Hematopoietic multipotent progenitor cell treated with erythropoietin and hydrocortisone succinate and interleukin-3 and kit ligand, for 8 days (in vitro differentiated cells): ENCODE measurements at places on chromosomes 11 and 22.

DNA sequence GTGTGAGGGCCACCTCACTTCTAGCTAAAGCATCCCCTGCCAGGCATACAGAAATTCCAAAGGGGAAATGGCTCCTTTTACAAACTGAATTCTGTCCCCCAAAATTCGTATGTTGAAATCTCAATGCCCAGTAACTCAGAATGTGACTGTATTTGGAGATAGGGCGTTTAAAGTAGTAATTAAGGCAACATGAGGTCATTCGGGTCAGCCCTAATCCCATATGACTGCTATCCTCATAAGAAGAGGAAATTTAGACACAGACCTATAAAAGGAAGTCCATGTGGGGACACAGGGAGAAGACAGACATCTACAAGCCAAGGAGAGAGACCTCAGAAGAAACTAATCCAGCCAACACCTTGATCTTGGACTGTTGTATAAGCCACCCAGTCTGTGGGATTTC lies 119.1 kb downstream of the CHST1 start:
- DNase-seq: no peak

DNA sequence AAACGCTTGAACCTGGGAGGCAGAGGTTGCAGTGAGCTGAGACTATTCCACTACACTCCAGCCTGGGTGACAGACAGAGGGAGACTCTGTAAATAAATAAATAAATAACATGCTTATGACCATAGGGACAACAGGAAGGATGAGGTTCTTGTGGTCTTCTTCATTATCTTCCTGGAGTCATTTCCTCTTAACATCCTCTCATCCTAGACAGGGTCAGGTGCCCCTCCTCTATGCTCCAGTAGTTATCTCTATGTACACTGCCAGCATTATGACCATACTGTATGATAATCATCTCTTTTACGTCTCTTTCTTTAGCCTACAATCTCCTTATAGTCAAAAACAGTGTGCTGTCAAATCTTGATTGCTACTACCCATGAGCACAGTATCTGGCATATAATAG lies 17.7 kb downstream of the RAB30 start:
- DNase-seq: peak; percentile 36

DNA sequence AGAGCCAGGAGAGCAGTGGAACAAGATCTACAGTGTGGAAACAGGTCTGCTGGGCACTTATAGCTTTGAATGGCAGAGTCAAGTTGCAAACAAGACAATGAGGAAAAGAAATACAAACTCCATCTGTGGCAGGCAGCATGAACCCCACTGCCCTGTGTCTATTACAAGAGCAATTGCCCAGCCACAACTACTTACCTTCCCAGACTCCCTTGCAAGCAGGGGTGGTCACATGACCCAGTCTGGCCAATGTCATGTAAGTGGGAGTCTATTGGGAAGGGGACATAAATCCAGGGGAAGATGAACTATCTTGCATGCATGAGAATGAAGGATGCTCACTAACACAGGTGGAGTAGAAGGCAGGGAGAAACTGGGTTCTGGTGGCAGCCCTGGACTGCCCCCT lies 44.1 kb upstream of the RFPL3 start:
- DNase-seq: no peak

DNA sequence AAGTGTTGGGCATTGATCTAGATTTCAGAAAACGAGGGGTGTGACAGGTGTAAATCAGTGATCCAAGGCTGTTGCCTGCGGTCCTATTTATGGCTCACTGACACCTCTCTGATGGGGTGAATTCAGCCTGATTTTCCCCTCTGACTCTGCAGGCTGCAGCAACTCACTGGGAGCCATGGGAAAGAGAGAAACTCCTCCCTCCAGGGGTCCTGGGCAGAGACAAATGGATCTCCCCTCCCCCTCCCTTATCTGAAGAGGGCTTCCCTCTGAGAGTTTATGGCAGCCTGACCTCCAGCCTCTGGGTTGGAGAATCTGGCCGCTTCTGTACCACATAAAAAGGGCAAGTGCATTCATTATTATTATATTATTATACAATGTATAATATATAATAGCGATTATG lies 1.8 kb upstream of the PKNOX2 start:
- DNase-seq: no peak

GRCh38 chr22:44738347-44738715 lies 14.0 kb upstream of the ARHGAP8 start:
- DNase-seq: no peak

GRCh38 chr22:20571531-20572007 lies 64.2 kb downstream of the MED15 start:
- DNase-seq: peak; percentile 60

DNA sequence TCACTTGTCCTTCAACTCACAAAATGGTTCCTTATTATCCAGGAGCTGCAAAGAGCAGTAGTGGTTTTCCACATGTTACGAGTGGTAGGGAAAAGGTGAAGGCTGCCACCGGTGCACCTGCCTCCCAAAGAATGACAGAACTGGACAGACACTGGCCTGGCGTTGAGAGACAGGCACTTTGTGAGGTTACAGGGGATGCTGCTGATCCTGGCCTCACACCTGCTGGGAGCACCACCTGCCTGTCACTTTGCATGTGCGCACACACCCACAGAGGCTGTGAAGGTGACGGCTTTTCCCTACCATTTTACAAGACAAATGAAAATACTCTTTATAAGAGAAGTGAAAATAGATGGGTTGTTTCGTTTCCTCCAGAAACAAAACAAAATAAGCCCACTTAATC lies 175.3 kb upstream of the B3GAT1 start:
- no peak for DNase-seq

- no peak for DNase-seq
Measured at GRCh38 chr11:131906963-131907362, 536.5 kb downstream of the NTM start.

GRCh38 chr11:105268404-105269062 lies 129.0 kb upstream of the CARD18 start:
- no peak for DNase-seq
